ENCODE measurements at places on chromosomes 16 and 17.

GRCh38 chr16:46973996-46974324 is 486 bp upstream of the DNAJA2 start:
- DNase-seq = no peak

GRCh38 chr16:1337486-1337885 is 4.0 kb downstream of the BAIAP3 start:
- DNase-seq = no peak

- peak; percentile 74 for DNase-seq
Measured at GRCh38 chr16:22321340-22322001, 24.3 kb downstream of the POLR3E start.

GRCh38 chr16:62794724-62795123 is 758.5 kb upstream of the CDH8 start:
- DNase-seq = no peak

DNA sequence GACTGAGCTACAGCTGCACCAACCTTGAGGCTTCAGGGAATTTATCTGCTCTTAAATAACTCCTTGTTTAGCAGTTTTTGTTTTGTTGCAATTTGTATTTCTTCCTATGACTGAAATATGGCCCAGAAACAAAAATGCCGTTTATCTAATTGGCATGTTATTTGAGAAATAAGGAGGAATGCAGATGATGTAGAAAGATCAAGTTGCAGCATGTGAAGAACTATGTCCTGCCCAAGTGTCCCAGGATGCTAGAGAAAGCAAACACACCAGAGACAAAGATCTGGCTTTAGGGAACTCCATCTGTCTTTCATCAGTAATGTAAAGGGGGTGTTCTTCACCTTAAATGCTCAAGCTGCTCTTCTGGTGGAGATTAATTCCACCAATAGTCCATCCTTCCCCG is 29.7 kb downstream of the USP31 start:
- DNase-seq = no peak

DNA sequence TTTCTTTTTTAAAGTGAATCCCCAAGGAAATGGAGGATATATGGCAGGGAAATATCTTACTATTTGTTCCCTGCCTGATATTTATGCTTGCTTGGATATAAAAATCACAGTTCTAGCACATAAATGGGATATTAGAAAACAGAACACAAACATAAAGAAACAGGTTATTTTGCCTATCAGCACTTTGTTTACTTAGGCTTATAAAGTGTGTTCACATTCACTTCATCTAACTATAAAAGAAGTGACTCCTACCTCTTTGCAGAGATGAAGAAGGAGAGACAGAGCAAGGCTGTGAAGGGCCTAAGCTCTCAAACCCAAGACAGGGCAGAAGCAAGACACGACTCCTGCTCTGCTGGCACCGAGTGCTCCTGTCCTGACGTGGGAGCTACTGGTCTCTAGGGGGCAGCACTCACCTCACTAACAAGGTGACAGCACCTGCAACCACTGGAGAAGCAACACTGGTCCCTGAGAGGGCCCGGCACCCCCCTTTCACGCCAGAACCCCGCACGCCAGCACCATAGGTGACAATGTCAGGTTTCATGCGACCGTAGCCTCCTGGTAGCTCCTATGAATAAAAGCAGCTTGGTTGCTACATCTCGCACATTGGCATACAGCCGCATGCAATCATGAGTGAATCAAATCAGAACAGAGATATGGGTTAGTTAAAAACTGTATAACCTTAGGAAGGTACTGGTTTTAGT is 32.0 kb downstream of the MBTPS1 start:
- DNase-seq = peak; percentile 74

DNA sequence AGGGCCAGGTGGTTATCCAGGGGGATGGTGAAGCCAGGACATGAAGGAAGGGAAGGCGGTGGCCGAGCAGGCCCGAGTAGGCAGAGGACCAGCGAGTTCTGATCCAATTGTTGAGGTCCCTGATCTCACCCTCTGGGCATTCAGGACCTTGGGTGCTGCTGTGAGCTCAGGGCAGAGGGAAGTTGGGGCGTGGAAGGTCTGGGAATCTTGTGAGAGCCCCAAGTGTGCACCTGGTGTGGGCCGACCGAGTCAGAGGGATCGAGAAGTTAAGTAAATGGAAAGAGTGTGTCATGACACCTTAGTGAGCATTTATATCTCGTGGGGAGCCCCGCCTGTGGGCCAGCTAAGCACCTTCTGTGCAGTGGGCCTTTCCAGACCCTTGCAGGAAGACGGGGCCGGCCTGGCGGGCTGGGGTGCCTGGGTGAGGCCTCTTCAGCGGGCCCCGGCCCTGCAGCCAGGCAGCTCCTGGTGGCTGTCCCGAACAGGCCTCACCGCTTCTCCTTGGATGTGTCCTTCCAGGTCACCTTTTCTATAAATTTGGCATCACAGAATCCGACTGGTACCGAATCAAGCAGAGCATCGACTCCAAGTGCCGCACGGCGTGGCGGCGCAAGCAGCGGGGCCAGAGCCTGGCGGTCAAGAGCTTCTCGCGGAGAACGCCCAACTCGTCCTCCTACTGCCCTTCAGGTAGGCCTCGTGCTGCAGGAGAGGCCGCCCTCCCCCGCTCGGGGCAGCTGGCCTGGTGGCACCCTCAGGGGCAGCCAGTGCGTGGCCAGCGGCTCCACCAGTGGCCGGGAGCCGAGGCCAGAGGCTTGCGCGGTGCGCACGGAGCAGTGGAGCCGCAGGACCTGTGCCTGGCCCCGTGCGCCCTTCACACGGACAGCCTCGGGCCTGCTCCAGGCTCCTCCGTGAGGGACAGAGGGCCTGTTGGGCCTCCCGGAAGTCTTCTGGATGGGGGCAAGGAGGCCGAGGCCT is 76.0 kb downstream of the BANP start:
- DNase-seq = no peak

Measured in activated T-cell treated with anti-CD3 and anti-CD28 coated beads, Interleukin-2, amount 50 U/mL, for 24 hours (primary cell).